H54 (cell line): ENCODE measurements at places on chromosomes 2 and 18.

- peak; percentile 47 for DNase-seq
Observed at GRCh38 chr18:6920099-6920955, 190.8 kb downstream of the ARHGAP28 start.

GRCh38 chr2:217047209-217047608, 187.3 kb upstream of the TNP1 start:
- no peak for DNase-seq

GRCh38 chr2:220143336-220143735, 515.9 kb downstream of the SLC4A3 start:
- peak; percentile 26 for DNase-seq

DNA sequence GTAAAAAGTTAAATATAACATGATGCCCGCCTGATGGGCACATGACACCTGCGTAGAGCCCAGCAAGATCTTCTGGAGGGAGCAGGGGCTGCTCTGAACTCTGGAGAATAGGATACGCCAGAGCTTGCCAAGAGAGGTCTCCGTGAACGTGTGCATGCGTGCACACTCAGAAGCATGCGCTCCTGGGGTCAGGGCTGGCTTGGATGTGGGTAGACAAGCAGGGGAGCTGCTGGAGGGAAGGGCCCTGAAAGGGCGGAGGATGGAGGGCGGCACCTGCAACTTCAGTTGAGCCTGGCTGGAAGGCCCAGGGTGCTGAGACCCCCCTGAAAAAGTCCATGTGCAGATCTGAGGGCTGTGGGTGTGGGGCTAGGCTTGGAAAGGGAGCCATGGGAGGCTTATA, 828.4 kb upstream of the SALL3 start:
- no peak for DNase-seq

DNA sequence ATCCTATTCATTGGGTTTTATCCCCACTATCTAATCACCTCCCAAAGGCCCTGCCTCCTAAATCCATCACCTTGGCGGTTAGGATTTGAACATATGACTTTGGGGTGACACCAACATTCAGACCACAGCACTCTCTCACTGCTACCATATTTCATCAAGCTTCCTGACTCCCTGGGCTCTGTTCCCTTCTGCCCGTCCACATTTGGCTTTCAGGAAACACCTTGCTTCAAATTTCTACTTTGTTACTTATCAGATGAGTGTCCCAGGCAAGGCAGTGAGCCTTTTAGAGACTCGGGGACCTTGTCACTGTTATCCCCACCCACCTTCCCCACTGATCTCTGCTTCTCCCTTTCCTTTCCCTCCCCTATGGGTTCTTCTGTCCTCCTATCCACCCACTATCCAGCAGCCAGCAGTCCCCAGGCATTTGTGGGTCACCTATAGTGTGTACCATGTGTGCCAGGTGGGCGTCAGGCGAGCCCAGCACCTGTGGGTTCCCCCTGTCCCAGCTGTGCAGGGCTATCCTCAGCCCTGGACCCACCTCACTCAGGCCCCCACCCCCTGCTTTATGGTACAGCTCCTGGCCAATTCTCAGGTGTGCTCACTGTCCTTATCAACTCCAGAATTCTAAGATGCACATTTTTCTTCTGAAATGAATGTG, 230.9 kb downstream of the LOXHD1 start:
- DNase-seq = no peak

- peak; percentile 25 for DNase-seq
Observed at GRCh38 chr2:70709275-70710037, 58.5 kb downstream of the ADD2 start.

DNA sequence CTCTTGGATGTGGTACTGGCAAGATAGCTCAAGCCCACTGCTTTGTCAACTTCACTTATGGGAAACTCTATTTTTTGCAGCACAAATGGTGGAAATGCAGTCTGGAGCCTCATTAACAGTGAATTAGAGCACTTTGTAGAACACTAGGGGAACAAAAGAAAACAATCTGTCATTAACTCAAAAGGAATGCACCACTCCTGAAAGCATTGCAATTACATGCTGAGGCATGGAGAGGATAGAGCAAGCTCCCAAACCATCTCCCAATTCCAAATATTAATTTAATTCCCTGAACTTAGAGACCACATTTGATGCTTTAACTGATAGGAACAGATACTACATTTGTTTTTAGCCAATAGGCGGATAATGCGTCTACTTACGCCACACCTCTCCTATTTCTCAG, 32.8 kb upstream of the TANC1 start:
- no peak for DNase-seq

GRCh38 chr2:209389171-209389618, 34.7 kb upstream of the MAP2 start:
- no peak for DNase-seq

GRCh38 chr18:13800505-13801259, 23.3 kb upstream of the MC5R start:
- DNase-seq = no peak

GRCh38 chr2:236512902-236513435, 56.7 kb upstream of the ACKR3 start:
- DNase-seq = peak; percentile 50

- no peak for DNase-seq
Observed at GRCh38 chr18:13730481-13730880, 4.0 kb downstream of the RNMT start.

GRCh38 chr2:151637271-151637781, 97.0 kb downstream of the NEB start:
- no peak for DNase-seq

- DNase-seq = no peak
Observed at GRCh38 chr2:37848451-37848850, 76.6 kb upstream of the RMDN2 start.

GRCh38 chr2:230643576-230644291, 68.9 kb upstream of the CAB39 start:
- DNase-seq = no peak

DNA sequence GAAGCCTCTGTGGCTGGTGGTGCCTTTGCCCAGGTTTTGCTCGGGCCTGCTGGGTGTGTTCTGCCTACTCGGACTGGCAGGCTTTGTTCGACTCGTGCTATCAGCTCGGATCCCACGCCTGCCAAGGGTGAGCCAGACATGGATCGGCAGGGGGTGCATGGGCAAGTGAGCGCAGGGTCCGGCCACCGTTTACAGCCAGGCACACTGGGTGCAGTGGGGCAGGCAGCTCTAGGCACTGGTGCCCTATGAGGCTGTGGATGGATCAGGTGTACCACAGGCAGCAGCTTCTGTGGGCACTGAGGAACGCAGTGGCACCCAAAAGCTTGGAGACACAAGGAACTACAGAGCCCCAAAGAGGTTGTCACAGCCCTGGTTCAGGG, 25.6 kb downstream of the MARCHF7 start:
- no peak for DNase-seq

DNA sequence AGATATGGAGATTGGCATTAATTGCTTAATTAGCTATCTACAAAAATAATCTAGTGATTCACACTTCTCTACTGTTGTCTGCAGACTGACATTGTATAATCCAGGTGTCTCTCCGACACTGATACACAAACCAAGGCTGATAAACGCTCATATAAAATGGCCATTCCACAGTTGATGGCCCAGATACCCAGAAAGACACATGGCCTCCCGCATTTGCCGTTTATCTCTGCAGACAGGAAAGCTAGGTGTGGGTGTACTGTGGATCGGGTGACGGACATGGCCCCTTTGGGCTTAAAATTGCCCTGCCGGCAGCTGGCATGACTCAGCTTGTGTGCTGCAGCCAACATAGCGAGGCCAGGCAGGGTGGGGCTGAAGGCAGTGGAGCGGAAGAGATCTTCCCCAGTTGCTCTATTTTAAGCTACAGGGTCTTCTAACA, 18.5 kb downstream of the PMAIP1 start:
- no peak for DNase-seq

- DNase-seq = no peak
Observed at GRCh38 chr2:233474308-233475160, 92.0 kb downstream of the USP40 start.

GRCh38 chr2:142100139-142100873, 30.5 kb downstream of the LRP1B start:
- DNase-seq = no peak

DNA sequence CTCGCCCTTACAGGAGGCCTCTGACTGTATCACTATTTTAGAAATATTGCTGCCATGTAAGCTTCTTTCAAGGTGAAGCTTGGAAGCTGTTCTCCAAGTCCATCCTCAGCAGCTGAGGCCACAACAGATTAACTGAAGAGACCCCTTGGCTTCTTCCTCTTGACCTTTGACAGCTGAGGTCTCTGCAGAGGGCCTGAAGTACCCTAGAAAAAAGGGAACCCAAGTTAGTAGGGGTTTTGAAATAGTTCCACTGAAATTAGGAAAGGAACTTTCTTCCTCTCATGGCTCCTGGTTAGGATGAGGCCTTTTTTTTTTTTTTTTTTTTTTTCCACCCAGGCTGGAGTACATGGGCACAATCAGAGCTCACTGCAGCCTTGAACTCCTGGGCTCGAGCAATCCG, 15.5 kb upstream of the IHH start:
- DNase-seq = no peak

GRCh38 chr2:64086347-64087082, 57.7 kb downstream of the PELI1 start:
- DNase-seq = no peak
